Cardiac fibroblast (primary cell): ENCODE measurements at places on chromosomes 5 and 9.

- DNase-seq: peak; percentile 58
Measured at GRCh38 chr9:70672161-70672649, 257.7 kb upstream of the KLF9 start.

GRCh38 chr9:113486327-113486726 is 22.8 kb downstream of the RGS3 start:
- DNase-seq: no peak

DNA sequence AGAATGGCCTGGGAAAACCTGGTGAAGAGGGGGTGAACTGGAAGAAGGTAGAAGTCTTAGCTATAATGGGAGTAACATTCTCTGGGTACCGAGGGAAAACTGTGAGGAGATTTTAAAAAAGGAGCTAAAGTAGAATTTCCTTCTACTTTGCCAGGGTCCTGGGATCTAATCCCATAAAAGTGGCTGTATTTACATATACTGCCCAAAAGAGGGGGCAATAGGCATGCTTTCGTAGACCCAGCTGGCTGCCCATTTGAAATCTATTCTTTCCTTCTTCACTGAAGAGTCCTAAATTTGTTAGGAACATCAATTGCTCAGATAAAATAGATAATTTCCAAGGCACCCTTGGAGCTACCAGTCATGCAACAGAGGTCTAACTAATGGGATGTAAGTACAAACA is 159.2 kb downstream of the CDC42SE2 start:
- DNase-seq: peak; percentile 52

- peak; percentile 41 for DNase-seq
Measured at GRCh38 chr5:36369219-36369690, 67.6 kb upstream of the RANBP3L start.

DNA sequence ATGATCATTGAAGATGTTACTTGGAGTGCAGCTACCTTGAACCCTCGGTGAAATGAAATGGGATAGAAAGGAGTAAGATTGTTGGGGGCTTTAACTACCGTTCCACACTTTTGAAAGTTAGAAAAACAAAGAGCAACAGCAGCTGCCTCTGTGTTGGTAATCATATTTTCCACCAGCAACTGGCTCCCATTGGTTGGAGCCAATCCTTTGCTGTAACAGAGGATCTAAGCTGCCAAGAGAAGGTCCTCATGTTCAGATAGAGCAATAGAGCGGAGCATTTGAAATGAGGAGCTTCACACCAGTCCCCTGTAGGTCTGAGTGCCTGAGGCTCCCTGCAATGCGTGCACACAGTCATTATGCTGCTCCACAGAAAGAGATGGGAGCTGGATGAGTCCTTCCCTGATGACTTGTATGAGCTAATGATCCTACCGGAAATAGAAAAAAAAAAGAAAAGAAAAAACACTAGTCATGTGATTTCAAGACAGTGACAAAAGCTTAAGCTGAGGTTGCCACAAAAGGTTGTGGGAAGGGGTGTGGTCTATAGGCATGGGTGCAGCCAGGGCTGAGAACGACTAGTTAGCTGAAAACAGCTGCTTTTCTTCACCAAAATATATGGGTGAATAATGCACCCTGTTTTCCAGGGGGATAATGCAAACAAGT is 300.7 kb downstream of the MLLT3 start:
- peak; percentile 43 for DNase-seq

GRCh38 chr5:136210259-136210658 is 17.3 kb upstream of the SMIM32 start:
- peak; percentile 18 for DNase-seq

GRCh38 chr5:109410389-109411148 is 795 bp upstream of the PJA2 start:
- peak; percentile 84 for DNase-seq

DNA sequence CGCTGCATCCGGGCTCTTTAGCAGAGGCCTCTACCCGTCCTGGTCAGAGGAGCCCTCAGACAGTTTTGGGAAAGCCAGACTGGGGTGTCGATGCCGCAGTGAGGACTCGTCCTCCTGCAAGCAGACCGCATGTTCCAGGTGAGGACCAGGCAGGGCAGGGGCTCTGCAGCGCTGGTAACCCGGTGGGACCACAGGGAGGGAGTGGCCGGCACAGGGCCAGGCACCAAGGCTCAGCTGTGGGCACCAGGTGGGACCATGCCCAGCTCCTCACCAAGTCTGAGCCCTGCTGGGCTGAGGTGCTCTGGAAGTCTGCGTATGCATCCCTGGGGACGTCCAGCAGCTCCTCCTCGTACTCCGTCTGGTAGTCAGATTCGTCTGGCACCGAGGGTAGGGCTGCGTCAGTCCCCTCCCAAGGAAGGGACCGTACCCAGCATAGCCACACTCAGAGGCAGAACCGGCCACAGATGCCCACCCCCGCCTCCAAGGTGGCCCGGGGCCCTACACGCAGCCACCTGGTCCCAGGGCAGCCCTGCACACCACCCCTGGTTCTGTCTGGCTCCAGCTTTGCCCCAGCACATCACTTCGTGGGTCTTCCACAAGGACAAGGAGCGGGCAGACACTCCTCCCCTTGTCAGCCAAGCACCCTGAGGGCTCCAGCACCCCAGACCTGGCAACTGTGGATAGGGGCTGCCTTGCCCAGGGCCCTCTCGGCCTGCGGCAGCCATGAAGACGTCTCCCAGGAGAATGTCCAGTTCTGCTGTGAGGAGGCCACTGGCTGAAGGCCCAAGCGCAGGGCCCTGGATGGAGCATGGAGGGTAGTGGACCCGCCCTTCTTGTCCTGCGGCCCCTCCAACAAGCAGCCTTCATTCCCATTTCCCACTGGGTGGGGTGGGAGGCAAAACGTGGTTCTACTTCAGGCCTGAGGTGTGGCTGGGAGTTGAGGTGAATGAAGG is 1.5 kb upstream of the NSMF start:
- no peak for DNase-seq

DNA sequence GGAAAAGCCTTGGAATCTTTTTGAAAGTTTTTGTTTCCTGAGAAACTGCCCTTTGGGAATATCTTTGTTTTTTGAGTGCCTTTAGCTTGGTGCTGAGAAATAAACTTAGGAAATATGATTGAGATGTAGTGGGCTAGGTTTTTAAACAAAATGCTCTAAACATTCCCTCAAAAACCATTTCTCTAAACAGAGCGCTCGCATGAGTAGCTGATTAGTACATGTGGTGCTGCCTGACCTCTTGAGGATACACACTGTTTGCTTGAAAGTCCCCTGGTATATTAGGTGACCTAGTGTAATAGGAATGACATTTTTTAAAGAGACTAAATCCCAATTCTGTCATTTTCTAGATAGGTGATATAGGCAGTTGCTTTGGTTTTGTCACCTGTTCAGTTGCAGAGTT is 132.3 kb downstream of the ADAMTSL1 start:
- DNase-seq: peak; percentile 39

GRCh38 chr5:138588013-138588788 is 13.0 kb upstream of the HSPA9 start:
- no peak for DNase-seq

GRCh38 chr5:145076040-145076439 is 759.1 kb downstream of the PRELID2 start:
- DNase-seq: no peak

GRCh38 chr5:5384660-5385330 is 37.7 kb upstream of the ICE1 start:
- DNase-seq: no peak

- DNase-seq: peak; percentile 24
Measured at GRCh38 chr9:134136118-134136995, 475 bp downstream of the WDR5 start.

DNA sequence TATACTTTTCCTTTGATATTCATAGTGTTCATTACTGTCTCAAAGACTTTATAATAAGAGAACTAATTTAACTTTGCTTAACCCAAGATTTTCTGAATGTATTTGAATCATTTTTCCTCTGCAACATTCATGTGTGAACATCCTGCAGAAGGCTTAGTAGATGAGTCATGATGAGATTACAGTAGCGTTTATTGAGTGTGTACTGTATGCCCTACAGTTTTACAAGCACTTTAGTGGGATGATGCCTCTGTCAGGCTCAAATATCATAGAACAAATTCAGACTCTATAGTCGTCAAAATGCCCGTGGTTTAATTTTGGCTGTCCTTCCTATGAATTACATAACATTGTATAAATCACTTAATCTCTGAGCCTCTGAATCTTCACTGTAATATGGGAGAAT is 41.2 kb downstream of the FYB1 start:
- DNase-seq: peak; percentile 8

DNA sequence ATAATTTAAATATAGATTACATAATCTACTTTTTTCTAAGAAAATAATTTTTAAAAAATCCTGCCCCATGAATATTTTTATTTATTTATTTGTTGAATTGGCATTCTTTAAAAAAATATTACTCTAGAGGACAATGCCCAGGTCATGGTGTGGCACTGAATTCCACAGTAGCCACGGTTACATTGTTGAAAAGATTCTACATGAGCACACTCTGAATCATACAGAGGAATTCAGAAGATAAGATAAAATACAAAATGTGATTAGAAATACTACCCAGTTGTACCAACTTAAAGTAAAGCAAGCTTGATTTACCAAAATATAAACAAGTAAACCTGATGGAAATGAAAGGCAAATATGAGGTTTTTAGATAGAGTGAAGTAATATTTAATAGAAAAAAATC is 183.7 kb downstream of the HCN1 start:
- DNase-seq: no peak
